ENCODE measurements at places on chromosomes 7 and 10.

DNA sequence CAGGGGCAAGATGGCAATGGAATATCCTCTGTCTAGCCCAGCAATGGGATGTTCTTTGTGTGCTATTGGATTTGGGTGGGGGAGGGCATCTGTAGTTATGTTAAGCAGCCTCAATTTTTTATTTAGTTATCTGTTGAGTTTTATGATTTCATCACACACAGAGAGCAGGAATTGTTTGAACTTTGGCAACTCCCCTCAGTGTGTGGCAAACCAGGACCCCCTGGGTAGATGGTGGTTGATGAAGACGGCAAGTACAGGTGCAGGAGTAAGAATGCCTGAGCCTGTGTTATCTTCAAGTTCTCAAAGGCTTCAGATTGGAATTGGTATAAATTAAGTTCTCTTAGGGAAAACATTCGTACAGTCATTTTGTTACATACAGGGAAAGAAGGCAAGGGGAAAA is 142.4 kb upstream of the SAMD8 start:
- no peak for DNase-seq

DNA sequence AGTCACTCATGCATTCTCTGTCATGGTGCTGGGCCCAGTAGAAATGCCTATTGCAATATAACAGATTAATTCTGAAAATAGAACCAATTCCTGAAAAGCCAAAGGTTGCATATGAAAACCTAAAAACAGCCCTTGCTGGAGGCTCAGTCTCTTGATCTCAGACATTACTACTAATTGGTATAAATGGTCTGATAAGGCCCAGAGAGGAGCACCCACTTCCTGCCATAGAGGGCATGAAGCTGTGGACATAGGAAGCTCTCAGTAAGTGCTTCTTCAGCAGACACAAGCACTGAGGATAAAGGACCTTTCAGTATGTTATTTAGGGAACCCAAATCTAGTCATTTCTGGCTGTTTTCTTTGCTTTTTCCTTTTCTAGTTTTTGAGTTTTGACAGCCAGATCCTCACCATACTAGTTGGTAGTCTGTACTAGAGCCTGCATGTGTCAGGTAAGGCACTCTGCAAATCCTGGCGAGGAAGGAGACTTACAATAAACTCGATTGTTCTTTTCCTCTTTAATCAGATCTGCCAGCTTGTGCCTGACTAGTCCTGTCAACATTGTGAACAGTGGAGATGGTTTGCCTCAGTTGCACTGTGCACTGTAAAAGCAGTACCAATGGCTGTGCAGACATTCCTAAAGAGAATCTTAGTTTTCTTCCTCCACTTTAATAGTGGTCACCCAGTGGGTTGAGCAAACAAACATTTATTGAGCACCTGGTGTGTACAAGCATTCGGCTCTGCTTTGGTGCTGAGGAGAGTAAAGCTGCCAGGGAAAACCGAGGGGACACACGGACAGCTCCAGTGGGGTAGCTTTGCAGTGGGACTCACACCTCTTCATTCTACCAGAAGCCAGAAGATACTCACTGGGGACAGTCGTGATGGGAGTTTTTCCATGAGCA is 140.9 kb downstream of the CHN2 start:
- DNase-seq, result no peak

DNA sequence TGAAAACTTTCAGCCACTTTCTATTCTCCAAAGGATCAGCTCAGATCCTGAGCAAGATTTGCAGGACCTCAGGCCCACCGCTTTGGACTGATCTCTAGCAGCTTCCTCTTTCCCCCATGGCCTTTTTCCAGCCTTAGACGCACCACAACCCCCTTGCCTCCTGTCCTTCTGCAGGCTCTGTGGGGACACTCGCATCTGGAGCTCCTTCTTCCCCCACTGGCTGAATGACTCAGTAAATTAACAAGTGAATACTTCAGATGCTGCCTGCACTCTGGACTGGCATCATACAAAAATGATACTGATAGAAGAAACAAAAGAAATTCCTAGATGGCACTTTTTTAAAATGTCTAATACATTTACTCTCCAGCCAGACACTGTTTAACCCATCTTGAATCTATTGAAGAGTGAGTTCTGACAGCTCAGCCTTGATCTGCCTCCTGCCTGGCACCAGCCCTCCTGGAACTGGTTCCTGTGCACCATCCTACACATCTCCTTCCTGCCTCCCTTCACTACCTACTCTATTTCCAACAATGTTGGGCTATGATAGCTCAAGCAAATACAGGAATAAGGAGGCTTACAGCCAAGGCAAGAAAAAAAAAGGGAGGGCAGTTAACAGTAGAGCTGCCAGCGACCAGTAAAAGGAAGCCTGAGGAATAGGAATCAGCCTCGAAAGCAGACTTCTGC is 3.3 kb downstream of the FRMPD2 start:
- no peak for DNase-seq

DNA sequence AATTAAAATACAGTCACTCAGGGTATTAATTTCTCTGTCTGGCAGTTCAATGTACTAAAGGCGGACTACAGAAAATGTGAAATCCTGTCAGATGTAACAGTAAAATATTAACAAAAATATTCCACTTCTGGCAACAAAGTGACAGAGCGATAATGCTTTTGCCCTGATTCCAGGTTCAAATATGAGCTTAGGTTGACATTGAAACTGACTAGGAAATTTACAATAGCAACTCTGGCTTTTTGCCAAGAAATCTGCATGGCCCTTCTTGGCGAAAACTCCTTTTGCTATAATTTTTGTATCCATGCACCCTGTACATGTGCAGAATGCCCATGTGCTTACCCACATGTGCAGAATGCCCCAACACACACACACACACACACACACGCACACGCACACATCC is 552.2 kb downstream of the MDFIC start:
- no peak for DNase-seq

GRCh38 chr7:99461221-99461620 is 4.7 kb downstream of the ATP5MF start:
- DNase-seq, result no peak

GRCh38 chr10:21161090-21161625 is 264.0 kb upstream of the NEBL start:
- DNase-seq, result no peak

- no peak for DNase-seq
Observed at GRCh38 chr10:66167816-66168215, 758.0 kb upstream of the LRRTM3 start.

DNA sequence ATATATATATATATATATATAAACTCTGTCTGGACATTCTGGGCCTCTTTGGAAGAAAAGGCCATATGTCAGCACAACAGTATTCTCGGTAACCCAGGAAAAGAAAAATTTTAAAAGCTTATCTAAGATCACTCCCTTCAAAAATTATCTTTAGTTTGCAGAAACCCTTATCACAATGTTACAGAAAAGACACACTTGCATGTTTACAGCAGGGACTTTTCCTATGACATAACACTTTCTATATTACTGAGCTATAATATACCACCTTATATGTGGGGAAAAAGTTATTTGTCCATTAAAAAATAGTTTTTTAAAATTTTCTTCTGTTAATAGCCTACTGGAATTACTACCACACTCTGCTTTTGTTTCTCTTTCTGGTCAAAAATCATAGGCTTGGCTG is 25.4 kb downstream of the ANKRD61 start:
- no peak for DNase-seq

DNA sequence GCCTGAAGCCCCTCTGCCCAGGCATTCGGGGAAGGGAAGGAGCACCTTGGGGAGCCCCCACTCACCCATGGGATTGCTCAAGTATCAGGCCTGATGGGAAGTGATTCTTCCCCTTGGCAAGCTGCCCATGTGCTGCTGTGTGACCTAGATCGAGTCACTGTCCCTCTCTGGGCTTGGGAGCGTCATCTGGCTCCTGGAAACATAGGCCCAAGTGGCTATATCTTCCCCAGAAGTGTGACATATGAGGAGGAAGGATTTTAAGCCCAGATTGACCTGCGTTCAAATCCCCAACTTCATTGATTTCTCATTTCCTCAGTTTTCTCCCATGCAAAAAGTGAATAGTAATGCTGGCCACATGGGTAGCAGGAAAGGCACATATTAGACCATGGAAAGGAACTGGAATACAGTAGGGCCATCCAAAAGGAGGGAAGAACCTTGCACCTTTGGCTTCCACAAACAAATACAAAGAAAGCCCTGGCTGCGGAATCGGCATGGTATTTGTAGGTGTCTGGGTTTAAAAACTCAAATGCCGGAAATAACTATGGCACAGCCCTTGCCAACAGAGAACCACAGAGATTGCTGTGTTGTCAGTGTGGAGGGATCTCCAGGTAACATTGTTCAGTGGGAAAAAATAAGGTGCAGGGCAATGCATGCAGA is 169.5 kb upstream of the ZMIZ1 start:
- DNase-seq, result no peak

GRCh38 chr7:24698531-24699266 is 58.6 kb downstream of the GSDME start:
- no peak for DNase-seq

GRCh38 chr7:147089051-147089461 is 972.5 kb downstream of the CNTNAP2 start:
- DNase-seq, result no peak

- no peak for DNase-seq
Observed at GRCh38 chr7:140640727-140641523, at the start of gene DENND2A. DENND2A (minus strand) TSS chr7:140640813; CDS start chr7:140602397, 38,416 bp downstream.

DNA sequence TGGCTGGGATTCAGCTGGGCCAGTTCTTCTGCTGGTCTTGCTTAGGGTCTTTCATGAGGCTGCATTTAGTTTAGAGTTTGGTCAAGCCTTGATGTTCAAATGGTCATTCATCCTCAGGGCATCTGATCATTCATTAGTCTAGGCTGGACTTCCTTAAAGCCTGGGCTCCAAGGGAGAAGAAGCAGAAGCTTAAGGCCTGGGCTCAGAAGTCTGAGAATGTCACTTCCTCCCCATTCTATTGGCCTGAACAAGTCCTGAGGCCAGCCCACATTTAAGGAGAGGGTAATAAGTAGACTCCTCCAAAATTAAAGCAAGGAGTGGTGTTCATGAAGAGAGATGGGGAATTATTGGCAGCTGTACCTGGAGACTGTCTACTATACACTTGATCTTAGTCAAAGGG is 193.2 kb upstream of the HABP2 start:
- no peak for DNase-seq

DNA sequence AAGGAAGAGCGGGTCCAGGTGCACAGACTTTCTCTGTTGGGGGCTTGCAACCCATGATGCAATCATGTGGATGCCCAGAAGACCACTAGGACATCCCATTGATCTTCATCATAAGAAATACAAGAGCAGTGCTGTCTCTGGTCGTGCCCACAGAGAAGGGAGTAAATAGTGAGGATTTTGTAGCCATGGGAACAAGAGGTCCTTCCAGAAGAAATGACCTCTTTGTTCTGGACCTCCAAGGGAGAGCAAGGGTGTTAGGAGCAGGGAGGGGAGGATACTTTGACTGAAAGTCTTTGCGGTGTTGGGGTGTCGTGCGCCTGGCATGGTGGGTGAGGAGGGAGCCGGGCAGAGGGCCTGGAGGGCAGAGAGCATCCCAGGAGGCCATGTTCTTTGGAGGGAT is 55.0 kb upstream of the EN2 start:
- DNase-seq, result no peak

- no peak for DNase-seq
Observed at GRCh38 chr7:2086229-2086628, 146.5 kb downstream of the MAD1L1 start.

DNA sequence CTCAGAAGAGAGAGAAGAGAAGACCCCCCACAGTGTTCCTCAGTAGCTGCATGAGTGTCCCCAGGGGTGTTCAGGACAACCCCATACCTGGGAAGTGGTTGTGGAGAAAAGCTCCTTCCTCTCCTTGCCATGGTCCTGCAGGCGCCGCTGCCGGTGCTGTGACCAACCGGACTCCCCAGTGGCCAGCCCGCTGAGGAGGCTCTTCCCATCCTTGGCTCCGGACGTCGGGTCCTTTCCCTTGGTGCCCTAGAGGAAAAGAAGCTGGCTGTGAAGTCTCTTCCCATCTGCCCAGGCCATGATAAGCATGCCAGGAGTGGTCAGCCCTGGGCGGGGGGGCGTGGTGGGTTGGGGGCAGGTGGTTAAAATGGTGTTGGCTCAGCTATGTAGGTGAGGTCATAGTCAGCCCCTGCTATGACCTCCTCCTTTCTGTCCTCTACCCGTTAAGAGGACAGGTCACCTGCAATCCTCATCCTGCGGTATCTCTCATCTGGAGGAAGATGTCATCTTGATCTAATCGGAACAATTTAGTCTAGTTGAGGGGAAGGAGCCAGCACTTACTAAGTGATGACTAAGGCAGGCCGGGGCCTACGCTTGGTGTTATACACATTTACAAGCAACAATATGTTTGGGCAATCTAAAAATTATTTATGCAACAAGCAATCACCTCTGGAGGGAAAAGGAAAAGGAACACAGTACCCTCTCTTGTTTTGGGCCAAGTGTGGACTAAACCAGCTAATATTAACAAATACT is 13.2 kb downstream of the WDR91 start:
- peak; percentile 52 for DNase-seq

GRCh38 chr10:14063531-14064285 is 267.0 kb downstream of the FRMD4A start:
- DNase-seq, result peak; percentile 98

GRCh38 chr7:74658178-74659004 is 873 bp downstream of the GTF2I start:
- DNase-seq, result peak; percentile 49

DNA sequence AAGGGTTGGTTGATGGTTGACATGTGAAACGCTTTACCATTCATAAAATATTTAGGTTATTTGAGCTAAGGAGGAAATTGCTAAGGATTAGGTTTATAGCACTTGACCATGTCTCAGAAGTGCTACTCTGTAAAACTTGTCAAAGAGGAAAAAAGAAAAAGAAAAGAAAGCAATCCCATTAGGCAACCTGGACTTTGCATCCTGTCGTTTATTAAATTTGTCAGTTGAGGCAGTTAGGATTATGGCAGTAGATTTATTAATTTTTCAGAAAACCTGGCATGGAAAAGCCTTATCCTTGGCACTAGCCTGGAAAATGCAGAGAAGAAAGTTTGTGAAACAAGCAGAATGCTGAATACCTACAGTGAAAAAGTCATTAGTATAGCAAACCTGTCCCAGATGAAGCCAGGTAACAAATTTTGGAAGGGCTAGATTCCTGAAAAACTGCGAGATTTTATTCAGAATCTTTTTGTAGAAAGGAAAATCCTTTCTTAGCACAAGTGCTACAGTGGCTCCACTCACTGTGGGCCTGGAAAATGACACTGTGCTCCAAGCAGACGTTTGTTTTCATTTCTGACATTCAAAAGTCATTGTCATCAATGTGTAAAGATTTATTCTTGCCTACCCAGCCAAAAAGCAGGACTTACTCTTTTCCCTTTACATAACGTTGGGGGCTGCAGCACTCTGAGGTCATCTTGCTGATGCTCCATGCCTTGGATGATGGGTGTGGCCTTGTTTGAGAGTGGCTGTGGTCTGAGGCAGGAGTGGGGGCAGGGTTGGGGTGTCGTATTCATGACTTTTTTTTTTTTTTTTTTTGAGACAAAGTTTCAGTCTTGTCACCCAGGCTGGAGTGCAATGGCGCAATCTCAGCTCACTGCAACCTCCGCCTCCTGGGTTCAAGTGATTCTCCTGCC is 664.9 kb downstream of the SUGCT start:
- DNase-seq, result no peak

- DNase-seq, result no peak
Observed at GRCh38 chr7:91330866-91331265, 66.6 kb downstream of the FZD1 start.

GRCh38 chr7:157926107-157926506 is 589.3 kb downstream of the DNAJB6 start:
- DNase-seq, result no peak

Measured in BJ (cell line).